Fibroblast of villous mesenchyme (primary cell): ENCODE measurements at places on chromosomes 4 and X. TPM values are rescaled to one million over a fixed set of nuclear protein-coding genes. Genes with fewer than 3 reads are reported as not detected.

- DNase-seq = no peak
These were observed 219.9 kb downstream of the SHOX start for GRCh38 chrX:850471-850916.

- DNase-seq = no peak
These were observed 1.6 kb upstream of the LIN54 start for GRCh38 chr4:83012200-83012686.

DNA sequence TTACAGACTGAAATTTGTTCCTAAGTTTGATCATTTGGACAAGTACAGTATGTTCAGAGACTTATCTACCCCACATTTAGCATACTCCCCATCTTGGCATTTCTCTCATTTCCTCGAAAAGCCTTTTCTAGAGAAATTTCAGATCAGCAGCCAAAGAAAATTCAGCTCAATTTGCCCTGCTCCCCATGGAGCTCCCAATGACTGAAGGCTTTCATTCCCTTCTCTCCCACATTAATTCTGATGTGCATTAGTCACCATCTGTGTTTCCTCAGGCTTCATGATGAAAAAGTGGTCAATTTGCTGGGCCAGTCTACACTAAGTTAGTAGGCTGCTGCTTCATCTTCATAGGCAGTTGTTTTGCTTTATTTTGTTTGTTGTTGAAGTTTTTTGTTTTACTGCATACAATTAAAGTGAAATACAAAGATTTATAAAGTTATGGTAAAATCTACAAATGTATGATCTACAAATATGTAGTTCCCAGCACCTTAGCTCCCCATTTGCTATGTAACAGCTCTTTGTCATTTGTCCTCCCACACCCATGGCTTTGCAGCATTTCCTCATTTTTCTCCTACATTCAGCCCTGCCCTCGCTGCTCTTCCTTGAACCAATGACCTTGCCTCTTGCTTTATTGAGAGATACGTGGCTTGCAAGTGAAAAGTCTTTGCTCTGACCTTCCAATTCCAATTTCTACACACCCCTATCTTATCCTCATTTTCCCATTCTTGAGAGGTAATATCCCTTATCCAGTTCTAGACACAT, 193.9 kb downstream of the ANAPC10 start:
- DNase-seq = peak; percentile 24

GRCh38 chr4:100695039-100695654, 177.3 kb upstream of the EMCN start:
- DNase-seq = no peak

- no peak for DNase-seq
These were observed 358.4 kb upstream of the CXorf51B start for GRCh38 chrX:146451136-146451535.

- no peak for DNase-seq
These were observed 53.0 kb downstream of the SHOX start for GRCh38 chrX:683576-683975.

DNA sequence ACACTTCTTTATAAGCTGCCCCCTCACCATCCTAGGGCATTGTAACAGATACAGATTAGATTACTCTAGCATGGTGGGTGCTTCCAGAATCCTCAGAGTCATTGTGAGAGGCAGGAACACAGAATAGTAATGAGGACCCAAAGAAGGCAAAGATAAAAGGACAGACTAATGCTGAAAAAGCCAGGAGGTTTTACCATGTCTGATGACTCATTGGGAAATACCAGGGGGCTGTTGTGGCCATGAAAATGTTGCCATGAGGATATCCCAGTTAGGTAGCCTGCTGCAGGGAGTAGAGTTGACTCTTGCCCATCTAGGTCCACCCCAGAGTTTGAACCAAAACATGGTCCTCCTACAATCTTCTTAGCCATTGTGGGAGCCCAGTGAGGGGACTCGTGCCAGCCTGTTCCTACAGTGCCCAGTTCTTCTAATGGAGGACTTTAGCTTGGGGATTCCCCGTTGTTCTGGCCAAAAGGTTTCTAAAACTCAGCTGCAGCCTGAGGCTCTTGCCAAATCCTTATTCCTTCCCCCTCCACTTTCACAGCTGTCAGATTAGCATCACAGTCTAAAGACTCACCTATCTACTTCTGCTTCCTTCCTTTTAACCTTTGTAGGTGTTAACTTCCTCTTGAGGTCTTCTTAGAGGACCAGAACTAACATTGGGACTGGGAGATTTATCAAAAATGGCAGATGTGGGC, 586.0 kb upstream of the AADAT start:
- DNase-seq = no peak

DNA sequence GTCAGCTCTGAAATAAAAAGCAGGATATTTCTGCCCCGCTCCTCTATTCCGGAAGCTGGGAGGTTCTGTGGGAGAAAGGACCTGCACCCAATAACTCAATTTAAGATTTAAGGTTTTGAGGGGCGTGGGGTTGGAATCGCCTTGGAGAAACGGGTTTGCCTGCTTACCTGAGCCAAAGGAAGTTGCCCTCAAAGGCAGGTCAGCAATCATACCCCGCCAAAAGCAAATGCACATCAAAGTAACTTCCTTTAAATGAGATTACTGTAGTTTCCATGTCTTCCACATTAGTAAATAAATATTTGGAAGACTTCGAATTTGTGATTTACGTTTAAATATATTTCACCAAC, 978 bp upstream of the HS3ST1 start:
- DNase-seq = no peak

DNA sequence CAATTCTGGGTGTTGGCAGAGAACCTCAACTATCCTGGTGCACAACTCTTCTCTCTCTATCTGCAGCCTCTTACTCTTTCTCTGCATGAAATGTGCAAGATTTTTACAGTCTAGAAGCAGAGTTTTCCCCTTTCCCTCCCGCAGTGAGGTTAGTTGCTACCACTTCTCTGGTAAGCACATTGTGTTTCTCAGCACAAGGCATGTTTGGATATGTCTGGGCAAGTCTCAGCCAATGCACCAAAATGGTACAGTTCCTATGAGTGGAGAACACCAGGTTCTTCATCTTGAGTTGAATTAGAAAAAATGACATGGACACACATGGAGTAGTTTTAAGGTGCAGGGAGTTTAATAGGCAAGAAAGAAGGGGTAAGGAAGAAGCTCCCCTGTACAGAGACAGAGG, 187.0 kb downstream of the CCNG2 start:
- no peak for DNase-seq

- DNase-seq = no peak
These were observed 50.9 kb downstream of the CEP44 start for GRCh38 chr4:174334628-174335027.

GRCh38 chrX:68669871-68670270, 22.4 kb downstream of the STARD8 start:
- no peak for DNase-seq

DNA sequence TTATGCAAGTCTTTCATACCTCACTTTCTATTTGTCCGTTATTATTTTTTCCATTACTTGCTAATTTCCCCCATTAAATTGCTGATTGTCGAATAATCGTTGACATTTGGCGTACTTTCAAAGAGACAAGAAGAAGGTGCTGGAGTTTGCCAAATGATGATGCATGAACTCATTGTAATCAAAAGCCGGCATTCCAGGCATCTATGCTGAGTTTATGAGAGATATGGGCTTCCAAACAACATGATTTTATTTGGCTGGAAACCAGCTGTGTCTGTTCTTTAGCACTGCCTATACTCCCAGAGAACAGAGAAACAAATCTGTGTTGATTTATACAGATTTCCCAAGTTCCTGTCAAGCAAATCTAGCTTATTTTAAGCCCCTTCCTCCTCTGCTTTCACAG, 80.8 kb upstream of the RPS6KA3 start:
- DNase-seq = peak; percentile 60

DNA sequence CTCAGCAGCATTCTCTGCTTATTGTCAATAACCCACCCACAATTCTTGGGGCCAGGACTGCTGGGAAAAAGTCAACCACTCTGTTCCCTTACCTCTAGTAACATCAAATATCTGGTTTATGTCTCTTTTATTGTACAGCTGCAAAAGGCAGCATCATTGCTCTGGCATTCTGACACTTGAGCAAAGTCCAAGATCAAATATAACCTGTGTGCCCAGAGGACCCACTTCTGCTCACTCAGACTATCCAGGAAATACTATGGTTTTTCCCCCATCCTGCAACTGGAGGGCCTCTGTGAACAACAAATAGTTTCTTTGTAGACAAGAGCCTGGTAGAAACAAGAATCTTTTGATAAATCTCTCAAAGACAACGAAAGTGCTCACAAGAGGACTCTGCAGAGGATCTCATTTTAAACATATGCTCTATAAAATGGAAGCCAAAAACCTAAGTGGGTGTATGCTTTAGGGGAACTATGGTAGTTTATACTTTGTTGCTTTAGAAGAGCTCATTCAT, 154.7 kb downstream of the RAB28 start:
- DNase-seq = peak; percentile 12

GRCh38 chrX:55787727-55788126, 70.2 kb downstream of the RRAGB start:
- no peak for DNase-seq

DNA sequence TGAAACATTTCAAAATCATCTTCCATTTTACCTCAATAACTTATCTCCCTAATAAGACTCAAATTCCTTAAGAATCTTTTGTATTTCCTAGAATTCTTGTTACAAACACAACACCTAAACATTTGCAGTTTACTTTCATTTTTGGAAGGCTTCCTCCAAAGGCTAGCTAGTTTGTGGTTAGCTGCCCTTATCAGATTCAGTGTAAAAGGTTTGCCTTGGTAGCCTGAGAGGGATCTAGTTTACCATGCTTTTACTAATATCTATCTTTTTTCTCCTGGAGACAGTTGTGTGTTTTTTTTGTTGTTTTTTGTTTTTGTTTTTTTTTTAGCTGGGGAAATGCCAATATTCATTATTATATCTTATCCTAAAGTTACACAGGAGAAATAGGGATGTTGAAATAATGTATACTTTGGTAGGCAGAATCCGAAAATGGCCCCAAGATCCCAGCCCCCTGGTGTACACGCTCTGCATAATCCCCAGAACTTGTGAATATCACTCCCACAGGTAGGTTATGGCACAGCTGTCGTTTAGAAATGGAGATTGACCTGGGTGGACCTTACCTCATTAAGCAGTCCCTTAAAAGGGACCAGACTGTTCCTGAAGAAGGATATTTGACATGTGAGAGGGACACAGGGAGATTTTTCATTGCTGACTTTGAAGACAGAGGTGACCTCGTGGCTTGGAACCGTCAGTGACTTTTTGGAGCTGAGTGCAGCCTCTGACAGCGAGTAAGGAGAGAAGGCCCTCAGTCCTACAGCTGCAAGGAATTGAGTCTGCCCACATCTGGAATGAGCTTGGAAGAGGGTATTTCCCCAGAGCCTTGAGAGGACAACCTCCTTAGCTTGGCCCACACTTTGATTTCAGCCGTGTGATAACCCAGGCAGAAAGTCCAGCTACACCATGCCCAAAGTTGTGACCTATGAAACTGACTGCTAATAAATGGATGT, 33.4 kb downstream of the SEPTIN11 start:
- peak; percentile 83 for DNase-seq

DNA sequence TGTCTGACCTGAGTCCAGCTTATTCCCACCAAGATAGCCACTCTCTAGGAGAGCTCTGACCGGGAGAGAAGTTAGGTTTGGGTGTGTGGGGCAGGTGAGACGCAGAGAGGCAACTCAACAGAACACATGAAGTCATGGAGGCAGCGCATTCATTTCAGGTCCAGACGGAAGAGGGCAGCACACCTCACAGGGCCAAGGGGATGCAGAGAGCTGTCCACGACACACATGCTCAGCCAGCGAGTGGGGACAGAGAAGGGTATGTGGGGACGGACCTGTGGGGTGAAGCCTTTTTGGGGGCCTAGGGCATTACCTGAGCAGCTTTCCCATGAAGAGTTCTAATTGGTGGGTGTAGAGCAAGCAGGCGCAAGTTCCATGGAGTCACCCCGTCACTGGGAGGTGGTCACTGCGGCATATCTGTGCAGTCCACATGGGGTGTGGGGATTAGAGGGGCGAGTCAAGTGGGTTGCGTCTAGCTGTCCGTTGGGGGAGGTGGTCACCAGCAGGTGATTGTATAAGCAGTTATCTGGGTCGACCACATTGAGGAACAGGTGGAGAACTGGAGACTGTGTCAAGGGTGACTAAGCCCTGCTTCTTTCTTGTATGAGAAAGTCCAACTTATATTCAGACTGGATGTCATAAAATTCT, 24.3 kb upstream of the UXT start:
- DNase-seq = no peak

The HS3ST1 gene
- total RNA-seq = not detected in 2 replicates

The TRIM60 gene
- total RNA-seq = under 0.01 and 0.32 TPM in 2 replicates

The PYURF gene
- total RNA-seq = 91.1 and 91.8 TPM in 2 replicates

The OPRPN gene
- not detected in 2 replicates for total RNA-seq

The MED12 gene
- total RNA-seq = 31.5 and 34.5 TPM in 2 replicates

The UGT2B28 gene
- total RNA-seq = not detected in 2 replicates

The DRP2 gene
- total RNA-seq = 0.97 and 2.6 TPM in 2 replicates

The CXorf49 gene
- total RNA-seq = not detected in 2 replicates

The H2BW1 gene
- not detected in 2 replicates for total RNA-seq

The DHRSX gene
- total RNA-seq = 24.6 and 35.4 TPM in 2 replicates
